Daoy (cell line): ENCODE measurements at places on chromosomes 3 and 15. TPM values are rescaled to one million over a fixed set of nuclear protein-coding genes. Genes with fewer than 3 reads are reported as not detected.

Gene THAP10
- total RNA-seq = 7.6 and 9.6 TPM in 2 replicates

Gene KBTBD13
- total RNA-seq = not detected in 2 replicates

Gene MINAR1
- total RNA-seq = 0.48 and 1.3 TPM in 2 replicates

Gene COMMD4
- total RNA-seq = 99.4 and 108 TPM in 2 replicates

GRCh38 chr3:40546816-40547215, 22.1 kb downstream of the ZNF621 start:
- DNase-seq = peak; percentile 56

- peak; percentile 70 for DNase-seq
Measured at GRCh38 chr3:41026394-41027177, 172.7 kb upstream of the CTNNB1 start.

GRCh38 chr3:173622166-173622565, 224.6 kb downstream of the NLGN1 start:
- no peak for DNase-seq

- no peak for DNase-seq
Measured at GRCh38 chr15:52020221-52021085, 1.4 kb downstream of the MAPK6 start.

GRCh38 chr3:140532793-140533330, 145.0 kb upstream of the TRIM42 start:
- no peak for DNase-seq

DNA sequence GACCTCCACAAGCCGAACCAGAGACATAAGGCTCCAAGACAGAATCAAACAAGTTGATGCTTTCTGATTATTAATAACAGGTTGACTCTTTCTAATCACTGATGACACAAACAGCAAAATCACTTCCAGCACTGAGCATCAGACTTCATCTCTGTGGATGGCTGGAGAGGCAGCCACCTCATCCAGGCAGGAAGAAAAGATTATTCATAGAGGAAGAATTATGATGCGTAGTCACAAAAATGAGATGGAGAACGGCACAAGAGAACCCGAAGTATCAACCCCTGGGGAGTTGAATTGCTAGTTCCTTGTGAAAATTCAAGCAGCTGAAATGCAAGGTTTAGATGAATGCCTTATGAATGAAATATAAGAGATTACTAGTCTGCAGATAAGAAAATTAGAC, 49.9 kb upstream of the LMCD1 start:
- DNase-seq = no peak

DNA sequence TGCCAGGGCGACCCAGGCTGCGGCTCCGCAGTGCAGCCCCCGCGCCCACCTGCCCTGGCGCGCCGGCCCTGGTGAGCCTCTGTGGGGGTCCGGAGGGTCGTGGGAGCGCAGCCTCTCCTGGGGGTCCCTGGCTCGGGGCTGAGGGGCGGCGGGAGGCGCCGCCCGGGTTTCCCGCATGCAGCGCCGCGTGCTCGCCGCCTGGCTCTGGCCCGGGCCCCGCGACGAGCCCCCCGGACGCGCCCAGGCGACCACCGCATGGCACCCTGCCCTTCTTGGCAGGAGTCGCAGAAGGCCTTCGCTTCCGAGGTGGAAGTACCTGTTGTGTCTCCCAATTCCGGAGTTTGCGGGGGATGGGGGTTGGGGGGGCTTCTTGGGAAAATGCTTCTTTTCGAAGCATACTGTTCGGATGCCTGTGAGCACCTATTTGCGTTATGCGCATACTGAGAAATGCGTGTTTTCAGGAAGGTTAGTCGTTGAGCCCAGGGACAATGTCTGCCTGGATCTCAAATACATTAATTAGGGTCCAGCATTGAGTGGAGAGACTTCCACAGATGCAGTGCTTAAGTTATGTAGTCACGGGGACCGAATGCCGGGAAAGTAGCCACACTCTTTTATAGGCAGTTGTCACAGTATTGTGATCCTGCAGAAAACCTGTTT, 1.3 kb downstream of the GABRA5 start:
- no peak for DNase-seq

- peak; percentile 1 for DNase-seq
Measured at GRCh38 chr3:84547971-84548970, 410.5 kb upstream of the CADM2 start.

DNA sequence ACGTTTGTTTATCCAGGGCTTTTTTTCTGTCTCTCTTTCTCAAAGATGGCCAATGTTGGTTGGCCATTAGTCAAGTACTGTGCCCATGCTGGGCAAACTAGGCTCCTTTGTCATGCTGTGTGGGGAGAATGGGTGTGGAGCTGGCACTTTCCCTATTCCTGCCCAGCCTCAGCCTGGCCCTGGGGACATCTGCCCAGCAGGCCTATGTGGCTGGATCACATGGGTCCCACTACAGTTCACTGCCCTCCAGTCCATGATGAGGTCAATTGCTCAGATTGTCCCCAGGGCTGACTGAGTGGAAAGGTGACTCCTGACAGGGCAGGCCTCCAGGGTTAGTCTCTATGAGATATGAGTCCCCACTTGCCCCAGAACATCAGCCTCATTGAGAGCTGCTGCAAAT, 54.4 kb upstream of the HERC1 start:
- DNase-seq = no peak

DNA sequence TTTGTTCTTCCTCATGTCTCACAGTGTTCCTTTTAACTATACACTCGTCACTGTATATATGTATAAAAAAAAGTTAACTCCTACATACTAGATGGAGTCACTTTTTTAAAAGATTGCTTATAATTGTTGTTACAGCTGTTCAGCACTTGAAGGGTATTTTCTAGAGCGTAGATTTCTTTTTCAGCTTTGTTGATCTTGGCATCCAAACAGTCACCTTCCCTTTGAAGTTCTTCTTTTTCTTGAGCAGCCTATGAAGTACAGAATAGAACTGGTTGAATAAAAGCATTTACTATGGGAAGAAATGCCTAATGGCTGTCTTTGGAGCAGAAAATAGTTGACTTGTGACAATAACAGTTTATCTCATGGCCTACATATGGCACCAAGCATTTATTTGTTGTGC, 17.8 kb downstream of the TTC14 start:
- DNase-seq = no peak

DNA sequence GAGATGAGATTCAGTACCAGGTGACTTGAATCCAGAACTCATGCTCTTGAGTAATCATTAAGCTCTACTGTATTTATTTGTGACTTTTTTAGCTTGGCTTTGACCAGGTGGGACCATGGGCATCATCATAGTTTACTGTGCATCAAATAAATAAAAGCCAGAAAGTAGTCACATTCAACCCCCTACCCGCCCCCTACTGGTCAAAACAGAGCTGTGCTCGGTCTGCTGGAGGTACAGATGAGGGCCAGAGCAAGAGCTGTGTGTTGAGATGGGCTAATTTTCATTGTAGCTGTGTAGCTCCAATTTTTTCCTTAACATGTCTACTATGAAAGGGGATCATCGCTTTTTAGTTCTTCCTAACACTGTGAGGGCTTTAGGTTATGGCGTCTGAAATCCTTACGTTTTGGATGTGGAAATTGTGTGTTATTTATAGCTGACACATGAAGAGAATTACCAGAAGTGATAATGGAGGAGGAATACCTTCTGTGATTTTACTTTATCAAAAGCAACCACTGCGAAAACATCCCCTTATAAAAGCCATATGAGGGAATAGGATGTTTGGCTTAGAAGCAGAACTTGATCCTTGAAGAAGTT, 375.1 kb downstream of the PTPRG start:
- peak; percentile 18 for DNase-seq

- peak; percentile 52 for DNase-seq
Measured at GRCh38 chr3:115615001-115615814, 8.1 kb upstream of the GAP43 start.

DNA sequence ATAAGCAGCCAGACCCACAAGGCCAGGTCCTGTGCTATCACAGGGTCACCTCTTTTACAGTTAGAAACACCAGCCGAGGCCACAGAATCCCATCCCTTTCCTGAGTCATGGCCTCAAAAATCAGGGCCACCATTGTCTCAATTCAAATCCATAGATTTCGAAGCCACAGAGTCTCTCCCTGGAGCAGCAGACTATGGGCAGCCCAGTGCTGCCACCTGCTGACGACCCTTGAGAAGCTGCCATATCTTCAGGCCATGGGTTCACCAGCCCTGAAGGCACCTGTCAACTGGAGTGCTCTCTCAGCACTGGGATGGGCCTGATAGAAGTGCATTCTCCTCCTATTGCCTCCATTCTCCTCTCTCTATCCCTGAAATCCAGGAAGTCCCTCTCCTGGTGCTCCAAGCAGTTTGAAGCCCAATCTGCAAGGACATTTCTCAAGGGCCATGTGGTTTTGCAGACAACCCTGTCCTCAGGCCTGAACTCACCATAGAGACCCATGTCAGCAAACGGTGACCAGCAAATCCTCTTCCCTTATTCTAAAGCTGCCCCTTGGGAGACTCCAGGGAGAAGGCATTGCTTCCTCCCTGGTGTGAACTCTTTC, 39.6 kb downstream of the TGM4 start:
- peak; percentile 78 for DNase-seq

- DNase-seq = no peak
Measured at GRCh38 chr15:35818846-35819245, 272.9 kb upstream of the DPH6 start.

DNA sequence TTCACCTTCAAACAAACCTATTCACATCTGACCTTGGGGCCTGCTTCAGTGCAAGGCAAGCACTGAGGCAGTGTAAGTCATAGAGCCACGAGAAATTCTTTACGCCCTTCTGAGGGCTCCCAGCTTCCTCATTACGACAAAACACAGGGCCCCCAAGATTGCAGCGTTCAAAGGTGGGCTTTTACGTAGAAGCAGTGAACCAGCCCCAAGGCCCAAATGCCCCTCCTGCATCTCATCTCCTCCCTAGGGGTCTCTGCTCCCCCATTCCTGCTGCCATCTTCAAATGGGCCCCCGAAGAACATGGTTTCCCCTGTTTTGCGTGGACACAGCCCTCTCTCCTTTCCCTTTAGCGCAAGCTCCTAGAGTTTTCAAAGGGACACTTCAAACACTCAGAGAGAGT, 285.1 kb downstream of the MEX3B start:
- no peak for DNase-seq

- DNase-seq = no peak
Measured at GRCh38 chr15:36053746-36054145, 507.8 kb upstream of the DPH6 start.

DNA sequence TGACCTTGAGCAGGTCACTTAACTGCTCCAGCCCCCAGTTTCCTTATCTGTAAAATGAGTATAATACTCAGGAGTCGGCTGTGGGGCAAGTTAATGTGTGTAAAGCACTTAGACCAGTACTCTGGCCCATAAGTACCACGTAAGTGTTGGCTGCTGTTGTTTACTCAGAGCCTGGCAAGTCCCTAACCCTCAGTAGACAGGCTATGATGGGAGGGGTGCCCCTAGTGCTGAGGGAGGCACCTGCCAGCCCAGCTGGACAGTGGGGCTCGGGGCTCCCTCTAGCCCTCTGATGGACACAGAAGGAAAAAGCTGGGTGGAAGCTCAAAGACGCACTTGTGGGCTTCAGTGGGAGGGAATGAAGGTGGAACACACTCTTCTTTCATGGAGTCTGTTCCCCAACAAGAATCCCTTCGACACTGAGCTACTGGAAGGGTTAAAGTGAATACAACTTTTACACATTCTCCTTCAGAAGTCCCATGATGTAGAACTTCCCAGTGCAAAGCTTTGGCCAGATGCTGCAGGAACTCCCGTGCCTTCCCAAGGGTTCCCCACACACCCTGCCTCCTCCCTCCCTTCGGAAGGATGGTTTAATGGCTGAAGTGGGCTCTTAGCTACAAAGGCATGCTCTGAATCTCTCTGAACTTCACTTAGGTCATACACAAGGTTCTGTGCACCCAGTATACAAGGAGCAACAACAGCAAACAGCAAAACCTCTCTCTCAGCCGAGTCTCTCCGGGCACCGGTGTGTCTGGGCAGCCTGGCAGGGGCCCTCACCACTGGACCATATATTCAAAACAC, 25.4 kb downstream of the TMEM44 start:
- no peak for DNase-seq

DNA sequence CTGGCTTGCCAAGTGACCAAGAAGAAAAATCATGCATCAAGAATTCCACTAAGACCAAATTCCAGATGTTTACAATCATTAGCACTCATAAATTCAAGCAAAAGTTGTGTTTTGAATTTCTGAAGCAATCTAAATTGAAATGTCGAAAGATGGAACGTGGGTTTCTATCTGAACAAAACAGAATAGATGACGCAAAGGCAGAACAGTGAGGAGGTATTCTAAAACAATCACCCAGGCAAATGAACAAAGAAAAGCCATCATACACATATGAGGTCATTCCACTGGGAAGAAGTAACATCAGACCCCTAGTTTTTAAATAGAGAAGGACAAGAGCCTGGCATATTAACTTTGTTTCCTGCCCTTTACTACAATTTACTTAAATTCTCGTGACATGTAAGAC, 58.0 kb downstream of the MCF2L2 start:
- no peak for DNase-seq

- no peak for DNase-seq
Measured at GRCh38 chr15:50889589-50889988, 18.9 kb upstream of the AP4E1 start.

GRCh38 chr3:69659180-69659910, 79.9 kb upstream of the MITF start:
- no peak for DNase-seq

- no peak for DNase-seq
Measured at GRCh38 chr3:16841904-16842271, 42.9 kb upstream of the PLCL2 start.
